Cortex of kidney (tissue), 1 donor: ENCODE measurements at places on chromosomes 13 and 19.

DNA sequence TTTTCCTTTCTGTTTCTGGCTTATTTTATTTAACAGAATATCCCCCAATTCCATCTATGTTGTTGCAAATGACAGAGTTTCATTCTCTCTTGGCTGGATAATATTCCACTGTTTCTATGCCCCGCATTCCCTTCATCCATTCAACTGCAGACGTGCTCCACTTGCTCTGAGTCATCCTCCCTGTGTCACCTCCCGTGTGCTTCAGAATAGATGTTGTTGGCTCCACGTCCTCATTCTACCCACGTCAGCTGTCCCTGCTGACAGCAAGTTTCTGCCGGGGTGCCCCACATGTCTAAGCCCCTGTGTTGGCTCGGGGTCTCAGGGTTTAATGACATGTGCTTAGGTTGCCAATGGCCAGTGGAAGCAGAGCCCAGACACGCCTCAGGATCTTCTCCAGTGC, 1041.0 kb downstream of the UQCRFS1 start:
- no peak for DNase-seq

- no peak for DNase-seq
Measured at GRCh38 chr13:80563439-80563838, 222.5 kb upstream of the SPRY2 start.

DNA sequence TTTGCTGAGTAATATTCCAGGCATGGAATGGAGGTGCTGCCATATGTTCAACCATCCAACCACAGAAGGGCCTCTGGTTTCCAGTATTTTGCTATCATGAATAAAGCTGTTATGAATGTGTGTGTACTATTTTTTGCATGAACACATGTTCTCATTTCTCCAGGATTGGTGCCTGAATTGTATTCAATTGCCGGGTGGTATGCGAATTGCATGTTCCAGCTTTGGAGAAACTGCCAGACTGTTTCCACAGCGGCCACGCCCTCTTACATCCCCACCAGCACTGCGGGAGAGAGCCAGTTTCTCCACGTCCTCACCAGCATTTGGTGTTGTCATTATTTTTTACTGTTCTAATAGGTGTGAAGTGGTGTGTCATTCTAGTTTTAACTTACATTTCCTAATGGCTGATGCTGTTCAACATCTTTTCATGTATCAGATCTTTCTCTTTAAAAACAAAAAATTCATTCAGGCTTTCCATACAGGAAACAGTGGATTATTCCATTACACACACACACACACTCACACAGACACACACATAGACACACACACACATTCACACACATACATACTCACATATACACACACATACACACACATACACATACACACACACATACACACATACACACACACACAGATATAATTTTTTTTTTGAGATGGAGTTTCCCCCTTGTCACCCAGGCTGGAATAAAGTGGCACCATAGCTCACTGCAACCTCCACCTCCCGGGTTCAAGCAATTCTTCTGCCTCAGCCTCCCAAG, 154.1 kb downstream of the PTPRS start:
- DNase-seq: no peak

DNA sequence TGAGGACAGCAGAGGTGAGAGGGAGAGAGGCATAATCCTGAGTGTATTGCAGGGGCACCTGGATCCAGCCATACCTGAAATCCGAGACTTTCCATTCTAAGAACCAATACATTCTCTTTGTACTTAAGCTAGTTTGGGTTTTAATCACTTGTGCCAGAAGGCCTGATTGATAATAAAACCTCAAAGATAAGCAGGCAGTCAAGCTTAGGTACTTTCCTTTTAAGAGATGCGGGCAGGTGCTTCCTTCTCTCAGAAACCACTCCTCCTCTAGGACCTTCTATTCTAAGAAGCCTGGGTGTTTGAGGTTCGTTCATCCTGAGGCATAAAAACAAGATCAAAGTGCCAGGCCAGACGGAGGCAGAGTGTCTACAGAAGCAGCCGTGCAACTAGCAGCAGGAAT, 22.2 kb downstream of the FAM187B start:
- DNase-seq: no peak

GRCh38 chr19:1113030-1113985, 9.5 kb downstream of the GPX4 start:
- no peak for DNase-seq

DNA sequence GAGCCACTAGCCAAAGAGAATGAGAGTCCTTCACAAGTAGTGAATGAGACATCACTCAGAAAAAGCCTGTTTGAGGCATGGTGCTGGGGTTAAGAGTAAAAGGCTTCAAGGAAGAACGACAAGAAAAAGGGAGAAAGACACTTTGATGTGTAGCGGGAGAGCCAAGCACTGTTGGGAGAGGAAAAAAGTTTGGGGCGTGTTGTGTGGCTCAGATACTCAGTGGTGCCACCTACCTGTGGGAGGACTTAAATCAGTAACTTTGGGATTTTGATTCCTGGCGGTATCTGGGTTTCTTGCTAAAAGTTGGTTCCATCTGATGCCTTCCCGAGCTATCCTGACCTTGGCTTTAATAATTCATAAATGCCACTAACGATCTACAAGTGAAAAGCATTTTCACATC, 12.3 kb downstream of the ELSPBP1 start:
- DNase-seq: no peak

GRCh38 chr19:51689751-51690453, 3.2 kb upstream of the SPACA6 start:
- no peak for DNase-seq

DNA sequence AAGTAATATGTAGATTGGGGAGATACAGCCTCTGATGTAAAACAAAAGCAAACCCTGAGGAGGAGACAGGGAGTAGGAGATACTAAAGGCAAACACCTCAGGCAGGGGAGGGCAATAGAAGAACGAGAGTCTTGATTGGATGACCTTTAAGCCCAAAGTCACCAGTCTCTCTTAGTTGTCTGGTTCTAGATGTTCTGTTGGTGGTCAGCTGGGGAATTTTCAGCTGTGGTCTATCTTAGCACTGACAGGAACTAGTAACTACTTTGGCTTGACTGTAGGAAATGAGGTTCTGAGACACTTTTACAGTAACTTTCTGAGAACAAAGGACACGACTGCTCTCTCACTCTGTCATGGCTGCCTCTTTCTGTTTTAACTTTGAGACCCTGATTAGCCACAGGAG, 290.7 kb upstream of the MIR17HG start:
- no peak for DNase-seq

GRCh38 chr13:33233547-33233946, 52.0 kb downstream of the STARD13 start:
- DNase-seq: no peak

- no peak for DNase-seq
Measured at GRCh38 chr19:11288349-11288748, 7.6 kb upstream of the TSPAN16 start.

DNA sequence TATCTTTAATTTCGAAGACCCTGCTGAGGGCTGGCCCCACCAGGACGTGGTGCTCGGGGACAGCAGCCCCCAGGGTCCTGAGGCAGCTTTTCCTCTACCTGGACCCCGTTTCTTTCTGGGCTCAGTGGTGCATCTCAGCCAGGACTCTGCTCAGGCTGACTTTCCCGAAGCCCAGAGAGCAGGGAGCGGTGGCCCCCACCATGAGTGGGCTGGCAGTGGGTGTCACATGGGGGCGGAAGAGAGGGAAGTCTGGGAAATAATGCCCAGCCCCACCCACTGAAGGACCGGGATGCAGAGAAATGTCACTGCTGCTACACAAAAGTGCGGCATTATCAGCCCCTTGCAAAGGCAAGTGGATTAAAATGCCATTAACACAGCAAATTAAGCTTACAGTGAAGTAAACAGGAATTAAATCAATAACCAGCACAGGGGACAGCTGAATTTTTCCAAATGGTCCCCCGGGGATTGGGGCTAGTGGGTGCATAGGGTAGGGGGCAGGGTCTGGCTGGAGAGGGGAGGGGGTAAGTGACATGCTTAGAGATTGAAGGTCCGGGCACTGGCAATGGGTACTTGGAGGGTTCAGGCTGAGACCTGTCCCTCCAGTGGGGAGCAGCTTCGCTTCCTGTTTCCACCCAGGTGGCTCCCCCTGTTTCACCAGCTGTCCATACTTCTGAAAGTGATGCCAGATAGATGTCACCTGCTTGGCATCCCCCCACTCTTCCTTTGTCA, 177.3 kb downstream of the URI1 start:
- no peak for DNase-seq

DNA sequence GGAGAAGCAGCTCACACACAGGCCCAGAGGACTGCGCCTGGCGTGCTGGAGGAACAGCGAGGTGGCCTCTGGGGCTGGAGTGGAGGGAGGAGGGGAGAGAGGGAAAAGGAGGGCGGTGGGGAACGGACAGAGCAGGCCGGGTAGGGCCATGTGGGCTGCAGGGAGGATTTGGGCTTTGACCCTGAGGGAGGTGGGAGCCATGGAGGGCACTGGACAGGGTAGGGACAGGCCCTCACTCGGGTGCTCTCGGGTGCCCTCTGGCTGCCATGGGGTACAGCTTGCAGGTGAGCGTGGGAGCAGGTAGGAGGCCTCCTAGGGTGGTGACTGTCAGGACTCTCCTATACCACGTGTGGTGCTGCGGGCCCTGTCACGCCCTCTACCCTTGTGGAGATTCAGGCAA, 22.8 kb downstream of the PLIN4 start:
- DNase-seq: no peak

GRCh38 chr19:57803594-57804325, 11.0 kb downstream of the ZNF552 start:
- no peak for DNase-seq

GRCh38 chr13:49980266-49980665, 16.6 kb upstream of the TRIM13 start:
- no peak for DNase-seq

GRCh38 chr13:66795636-66796035, 434.5 kb downstream of the PCDH9 start:
- no peak for DNase-seq

DNA sequence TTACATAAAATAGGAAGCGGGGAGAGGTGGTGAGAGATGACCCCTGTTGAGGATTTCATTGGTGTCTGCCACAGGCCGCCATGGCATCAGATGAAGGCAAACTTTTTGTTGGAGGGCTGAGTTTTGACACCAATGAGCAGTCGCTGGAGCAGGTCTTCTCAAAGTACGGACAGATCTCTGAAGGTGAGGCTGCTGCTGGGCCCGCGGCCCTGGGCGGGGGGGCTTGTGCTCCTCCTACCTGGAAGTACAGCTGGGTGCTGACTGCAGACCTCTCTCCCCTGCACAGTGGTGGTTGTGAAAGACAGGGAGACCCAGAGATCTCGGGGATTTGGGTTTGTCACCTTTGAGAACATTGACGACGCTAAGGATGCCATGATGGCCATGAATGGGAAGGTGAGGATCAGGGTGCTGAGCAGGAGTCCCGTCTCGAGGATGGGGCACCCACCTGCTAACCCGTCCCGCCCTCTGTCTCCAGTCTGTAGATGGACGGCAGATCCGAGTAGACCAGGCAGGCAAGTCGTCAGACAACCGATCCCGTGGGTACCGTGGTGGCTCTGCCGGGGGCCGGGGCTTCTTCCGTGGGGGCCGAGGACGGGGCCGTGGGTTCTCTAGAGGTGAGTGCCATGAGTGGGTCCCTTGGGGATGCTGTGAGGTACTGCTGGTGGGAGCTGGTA, 1.9 kb downstream of the CIRBP start:
- DNase-seq: no peak

- DNase-seq: no peak
Measured at GRCh38 chr19:33557720-33558119, 36.1 kb upstream of the PEPD start.

DNA sequence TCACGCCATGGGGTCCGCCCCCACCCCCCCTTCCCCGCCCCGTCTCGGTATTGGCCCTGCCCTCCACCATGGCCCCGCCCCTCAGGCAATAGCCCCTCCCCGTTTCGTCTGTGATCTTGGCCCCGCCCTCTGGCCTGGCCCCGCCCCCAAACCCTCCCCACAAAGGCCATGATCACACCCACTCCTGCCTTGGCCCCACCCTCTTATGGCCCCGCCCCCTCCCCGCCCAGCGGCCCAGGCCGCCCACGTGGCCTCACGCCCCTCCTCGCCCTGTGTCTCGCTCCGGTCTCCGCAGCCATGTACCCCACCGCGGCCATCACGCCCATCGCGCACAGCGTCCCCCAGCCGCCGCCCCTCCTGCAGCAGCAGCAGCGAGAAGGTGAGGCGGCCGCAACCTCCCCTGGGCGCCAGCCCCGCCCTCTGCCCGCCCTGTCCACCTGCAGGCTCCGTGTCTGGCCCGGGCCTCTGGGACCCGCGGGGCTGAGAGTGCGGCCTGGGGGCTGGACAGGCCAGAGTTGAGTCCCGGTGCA, 61.3 kb downstream of the CELF5 start:
- DNase-seq: no peak

DNA sequence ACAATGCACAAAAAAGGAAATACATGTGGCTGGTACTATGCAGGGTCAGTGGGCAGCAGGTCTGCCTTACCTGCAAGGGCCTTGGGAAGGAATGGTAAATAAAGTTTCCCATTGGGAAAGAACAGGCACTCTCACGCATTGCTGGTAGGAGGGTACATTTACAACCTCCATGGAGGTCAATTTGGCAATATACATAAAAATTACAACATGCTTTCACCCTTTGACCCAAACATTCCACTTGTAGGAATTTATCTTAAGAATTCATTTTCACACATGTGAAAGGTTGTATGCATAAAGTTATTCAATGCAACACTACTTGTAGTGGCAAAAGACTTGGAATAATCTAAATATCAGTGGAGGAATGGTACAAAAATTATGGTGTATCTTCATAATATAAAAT, 216.4 kb downstream of the DLEU7 start:
- DNase-seq: no peak

- no peak for DNase-seq
Measured at GRCh38 chr13:96020931-96021330, 32.3 kb downstream of the UGGT2 start.

GRCh38 chr19:41364524-41365391, 809 bp upstream of the B9D2 start:
- DNase-seq: no peak

DNA sequence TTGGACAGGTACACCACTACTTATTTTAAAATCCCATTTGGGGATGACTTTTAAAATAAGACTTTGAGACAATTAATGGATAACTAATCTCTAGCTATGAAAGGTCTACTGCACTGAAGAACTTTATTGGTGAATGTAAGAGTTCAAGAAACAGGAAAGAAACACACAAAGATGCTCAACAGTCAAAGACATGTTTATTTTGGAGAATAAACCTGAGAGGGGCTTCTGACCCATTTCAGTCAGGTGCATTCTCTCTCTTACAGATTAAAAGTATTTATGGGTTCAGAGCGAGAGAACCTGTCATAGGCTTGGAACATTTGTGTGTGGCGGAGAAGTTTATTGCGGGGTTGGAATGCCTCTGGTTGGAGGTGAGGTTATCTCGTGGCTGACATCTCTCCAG, 94.3 kb upstream of the USP29 start:
- no peak for DNase-seq

DNA sequence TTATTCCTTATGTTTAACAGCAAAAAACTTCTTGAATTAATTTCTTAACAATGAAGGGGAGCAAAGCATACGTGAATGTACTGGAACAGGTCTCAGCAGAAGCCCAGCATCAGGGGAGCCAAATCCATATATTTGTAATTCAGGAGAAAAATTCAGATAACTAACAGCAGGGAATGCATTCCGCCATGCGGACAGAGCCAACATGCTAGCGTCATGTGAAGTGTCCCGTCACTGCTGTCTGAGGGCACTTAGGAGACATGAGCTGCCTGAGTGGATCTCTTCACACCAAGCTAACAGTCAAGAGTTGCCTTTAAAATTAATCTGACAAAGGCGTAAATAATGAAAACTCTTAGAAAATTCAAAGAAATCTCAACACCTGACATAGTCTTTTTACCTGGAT, 6.4 kb downstream of the AMER2 start:
- no peak for DNase-seq
